Thoracic aorta (tissue), 2 donors: ENCODE measurements at places on chromosomes 2 and 18.

- DNase-seq: no peak
These were observed 42.3 kb upstream of the TEX51 start for GRCh38 chr2:126856403-126856802.

GRCh38 chr18:9965711-9966624, 52.2 kb downstream of the VAPA start:
- no peak for DNase-seq

- DNase-seq: no peak
These were observed 18.6 kb upstream of the COL6A3 start for GRCh38 chr2:237432484-237433092.

DNA sequence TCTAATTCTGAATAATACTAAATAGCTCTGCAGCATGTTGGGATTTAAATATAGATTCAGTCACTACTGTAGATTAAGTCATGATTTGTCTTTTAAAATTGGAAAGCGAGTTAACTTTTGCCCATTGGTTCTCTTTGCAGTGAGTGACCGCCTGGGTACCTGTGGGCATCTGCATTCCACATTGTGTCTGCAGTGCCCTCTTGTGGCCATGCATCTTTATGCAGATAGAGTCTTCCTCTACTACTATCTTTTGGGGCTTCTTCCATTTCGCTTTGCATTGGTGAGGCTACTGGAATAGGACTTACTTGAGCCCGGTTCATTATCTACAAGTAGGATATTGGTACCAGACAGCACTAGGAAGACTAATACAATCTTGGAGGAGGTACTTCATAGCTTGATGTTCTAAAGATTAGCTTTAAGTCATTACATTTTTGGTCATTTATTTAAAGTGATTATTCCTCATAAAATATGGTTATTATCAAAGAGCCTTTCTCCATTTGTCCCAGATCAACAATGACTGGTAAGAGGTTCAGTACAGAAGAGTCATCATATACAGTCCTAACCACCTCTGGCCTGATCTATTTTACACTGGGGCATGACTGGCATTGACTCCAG, 203.0 kb downstream of the SOCS6 start:
- peak; percentile 4 for DNase-seq

DNA sequence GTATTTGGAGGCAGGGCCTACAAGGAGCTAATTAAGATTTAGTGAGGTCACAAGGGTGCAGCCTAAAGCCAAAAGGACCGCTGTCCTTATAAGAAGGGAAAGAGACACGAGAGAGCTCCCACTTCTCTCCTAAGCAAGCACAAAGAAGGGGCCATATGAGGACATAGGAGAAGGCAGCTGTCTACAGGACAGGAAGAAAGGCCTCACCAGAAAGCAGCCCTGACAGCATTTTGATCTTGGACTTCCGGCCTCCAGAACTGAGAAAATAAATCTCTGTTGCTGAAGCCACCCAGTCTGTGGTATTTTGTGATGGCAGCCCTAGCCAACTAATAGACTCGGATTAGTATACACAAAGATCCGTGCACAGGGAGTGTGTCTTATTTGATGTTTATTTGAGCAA, 139.7 kb downstream of the B3GNT2 start:
- no peak for DNase-seq

DNA sequence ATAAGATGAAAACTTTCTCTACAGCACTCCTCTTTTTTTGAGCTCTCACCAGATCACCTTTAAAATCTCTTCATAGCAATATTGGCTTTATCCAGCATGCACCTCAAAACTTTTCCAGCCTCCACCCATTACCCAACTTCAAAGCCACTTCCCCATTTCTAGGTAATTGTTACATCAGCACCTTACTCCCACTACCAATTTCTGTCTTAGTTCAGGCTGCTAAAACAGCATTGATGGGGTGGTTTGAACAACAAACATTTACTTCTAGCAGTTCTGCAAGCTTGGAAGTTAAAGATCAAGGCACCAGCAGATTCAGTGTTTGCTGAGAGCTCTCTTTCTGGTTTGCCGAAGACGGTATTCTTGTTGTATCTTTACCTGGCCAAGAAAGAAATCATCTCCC, 114.0 kb upstream of the SLC39A10 start:
- no peak for DNase-seq

DNA sequence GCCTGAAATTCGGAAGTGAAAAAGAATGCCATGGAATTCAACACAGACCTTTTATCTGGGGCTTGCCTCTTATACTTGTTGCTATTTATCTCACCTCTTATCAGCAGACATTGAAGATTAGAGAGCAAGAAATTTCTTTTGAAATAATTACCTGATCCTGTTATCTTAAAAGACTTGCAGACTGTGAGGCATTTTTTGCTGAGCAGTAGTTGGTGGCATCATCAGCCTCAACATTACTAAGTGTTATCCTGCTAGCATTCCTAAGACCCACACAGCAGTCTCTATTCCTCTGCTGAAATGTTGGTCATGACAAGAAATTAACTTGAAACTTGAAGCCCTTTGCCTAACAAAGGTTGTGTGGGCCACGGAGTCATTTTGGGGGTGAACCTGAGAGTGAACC, 186.5 kb downstream of the TRIB2 start:
- DNase-seq: no peak

DNA sequence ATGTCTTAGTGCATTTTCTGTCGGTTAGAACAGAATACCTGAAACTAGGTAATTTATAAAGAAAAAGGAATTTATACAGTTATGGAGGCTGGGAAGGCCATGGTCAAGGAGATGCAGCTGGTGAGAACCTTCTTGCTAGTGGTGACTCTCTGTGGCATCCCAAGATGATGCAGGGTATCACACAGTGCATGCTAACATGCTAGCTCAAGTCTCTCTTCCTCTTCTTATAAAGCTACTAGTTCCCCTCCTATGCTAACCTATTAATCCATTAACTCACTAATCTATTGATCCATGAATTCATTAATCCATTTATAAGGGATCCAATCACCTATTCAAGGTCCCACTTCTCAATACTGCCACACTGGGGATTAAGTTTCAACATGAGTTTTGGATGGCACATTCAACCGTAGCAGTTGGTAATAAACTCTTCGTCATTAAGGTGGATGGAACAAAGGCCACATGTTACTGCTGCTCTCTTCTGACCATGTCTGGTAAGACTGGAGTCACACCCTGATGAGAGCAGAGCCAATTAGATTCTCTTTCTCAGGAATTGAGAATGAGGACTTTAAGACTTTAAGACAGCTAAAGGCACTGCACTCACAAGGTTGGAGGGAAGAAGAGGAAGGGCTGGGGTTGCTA, 211.6 kb upstream of the SMAD7 start:
- DNase-seq: no peak

DNA sequence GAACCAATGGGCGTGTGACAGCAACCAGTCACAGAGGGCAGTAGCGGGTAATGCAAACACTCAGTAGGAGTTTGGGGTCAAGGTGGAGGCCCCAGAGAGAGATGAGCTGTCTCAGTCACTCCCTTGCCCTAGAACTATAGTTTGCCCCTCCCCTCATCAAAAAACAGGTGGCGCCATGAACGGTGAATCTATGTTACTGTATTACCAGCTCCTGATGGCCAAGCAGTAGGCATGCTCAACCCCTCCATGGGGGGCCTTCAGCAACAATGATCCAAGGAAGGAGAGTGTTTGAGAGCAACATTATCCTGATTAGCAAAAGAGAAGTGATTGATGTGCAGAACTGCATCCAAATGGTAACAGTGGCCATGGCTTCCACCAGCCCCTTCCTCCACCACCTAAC, 30.4 kb downstream of the TRABD2A start:
- no peak for DNase-seq

DNA sequence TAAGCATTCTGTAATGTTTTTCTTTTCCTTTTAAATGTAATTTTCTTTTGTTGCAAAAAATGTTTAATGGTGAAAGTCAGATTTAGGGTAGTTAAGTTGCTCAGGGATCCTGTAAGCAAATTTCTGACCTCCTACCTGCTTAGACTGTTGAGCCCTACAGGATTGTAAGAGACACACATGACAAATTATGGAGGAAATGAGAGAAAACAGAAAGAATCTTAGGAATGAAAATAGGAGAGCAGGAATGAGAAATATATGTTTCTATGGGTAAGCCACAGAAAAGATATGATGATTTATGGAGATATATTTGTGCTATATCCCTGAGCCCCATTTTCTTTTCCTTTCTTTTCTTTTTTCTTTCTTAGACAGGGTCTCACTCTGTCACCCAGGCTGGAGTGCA, 28.3 kb downstream of the CYBRD1 start:
- no peak for DNase-seq

DNA sequence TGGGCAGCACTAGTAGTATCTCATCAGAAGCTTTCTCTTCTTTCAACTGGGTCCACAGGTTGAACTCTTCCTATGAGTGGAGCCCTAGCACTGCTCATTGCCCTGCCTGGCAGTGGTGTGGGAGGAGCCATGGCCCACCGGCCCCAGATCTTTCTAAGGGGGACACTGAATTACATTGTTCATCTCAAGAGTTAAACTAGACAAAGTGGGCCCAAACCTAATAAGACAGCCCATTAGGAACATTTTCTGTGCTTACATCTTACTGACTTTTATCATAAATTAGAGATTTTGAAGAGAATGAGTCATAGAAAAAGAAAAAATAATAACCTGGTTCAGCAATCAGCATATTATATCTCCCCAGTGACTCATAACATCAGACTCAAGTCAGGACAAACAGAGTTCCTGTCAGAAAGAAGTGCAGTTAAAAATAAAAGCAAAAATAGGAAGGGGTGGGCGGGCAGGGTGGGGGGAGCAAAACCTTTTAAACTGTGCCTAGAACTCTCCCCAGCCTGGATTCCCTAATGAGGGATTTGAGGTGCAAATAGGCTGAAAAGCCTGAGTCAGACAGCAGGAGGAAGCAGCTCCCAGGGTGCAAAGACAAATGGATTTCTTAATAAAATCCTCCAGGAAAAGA, 161.6 kb upstream of the TRIB2 start:
- DNase-seq: no peak

DNA sequence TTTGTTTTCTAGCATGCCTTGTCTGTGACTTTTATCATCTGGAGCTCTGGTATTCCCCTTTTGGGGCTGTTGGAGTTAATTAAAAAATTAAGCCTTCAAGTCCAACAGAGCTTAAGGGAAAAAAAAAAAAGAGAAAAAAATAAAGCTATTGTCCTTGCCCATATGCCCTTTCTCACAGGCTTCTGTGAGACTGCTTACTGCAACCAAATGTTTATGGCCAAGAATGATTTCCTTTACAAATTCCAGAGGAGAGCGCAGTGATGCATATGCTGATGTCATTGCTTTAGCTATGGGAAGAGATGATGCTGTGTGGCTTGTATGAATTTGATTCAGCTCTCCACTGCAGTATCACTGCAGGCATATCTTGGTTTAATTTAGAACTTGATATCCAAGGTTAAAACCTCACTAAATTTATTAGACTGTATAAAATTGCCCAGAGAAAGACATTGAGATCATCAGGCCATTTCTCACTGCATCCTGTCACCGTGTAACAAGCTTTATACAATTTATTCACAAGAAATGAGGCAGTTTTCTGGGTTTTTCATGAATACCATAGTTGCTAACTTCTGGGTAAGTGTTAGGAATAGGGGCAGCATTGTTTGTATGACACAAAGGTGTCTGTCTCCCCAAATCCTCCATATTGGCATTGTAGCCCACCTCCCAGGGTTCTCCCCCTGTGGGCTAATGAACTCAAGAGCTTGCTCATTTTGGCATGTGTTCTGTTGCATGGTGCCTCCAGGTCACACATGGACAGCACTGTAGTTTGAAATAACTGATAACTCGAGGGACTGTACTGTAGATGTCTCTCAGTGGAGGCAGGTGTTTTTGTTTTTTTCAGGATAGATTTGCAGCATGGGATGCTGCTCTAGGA, 85.0 kb downstream of the TANC1 start:
- no peak for DNase-seq
